ENCODE measurements at places on chromosomes 16 and 17.

- DNase-seq = peak; percentile 73
These were observed 245.9 kb downstream of the XYLT1 start for GRCh38 chr16:17224879-17225281.

DNA sequence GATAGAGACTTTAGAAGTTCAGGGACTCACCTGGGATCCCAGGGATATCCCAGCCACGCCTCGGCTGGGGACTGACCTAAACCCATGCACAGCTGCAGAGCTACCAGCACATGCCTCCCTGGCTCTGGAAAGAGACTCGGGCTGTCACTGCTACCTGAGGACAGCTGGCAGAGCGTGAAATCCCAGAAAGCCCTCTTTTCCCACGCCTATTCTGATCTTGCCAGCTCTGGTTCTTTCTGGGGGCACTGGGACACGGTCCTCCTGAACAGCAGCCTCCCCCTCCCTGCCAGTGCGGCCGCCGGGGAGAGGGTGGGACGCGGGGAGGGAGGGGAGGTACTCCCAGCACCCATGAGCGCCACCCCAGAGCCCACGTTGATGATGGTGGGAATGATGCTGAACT is 10.8 kb downstream of the P2RX5 start:
- DNase-seq = no peak

DNA sequence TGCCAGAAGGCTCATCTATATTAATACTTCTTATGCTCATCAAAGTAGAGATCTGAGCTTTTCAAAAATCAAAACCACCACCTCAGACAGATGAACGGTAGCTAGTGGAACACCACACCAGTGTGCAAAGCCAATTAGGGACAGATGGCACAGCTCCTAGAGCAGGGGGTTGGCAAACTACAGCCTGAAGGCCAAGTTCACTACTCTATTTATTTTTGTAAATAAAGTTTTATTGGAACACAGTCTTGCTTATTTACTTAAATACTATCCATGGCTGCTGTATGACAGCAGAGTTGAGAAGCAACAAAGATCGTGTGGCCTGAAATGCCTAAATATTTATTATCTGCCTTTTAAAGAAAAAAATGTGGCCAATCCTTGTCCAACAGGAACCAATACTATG is 56.8 kb downstream of the AMFR start:
- DNase-seq = no peak

GRCh38 chr16:24553983-24554382 is 14.6 kb downstream of the RBBP6 start:
- DNase-seq = no peak

GRCh38 chr17:78541488-78542206 is 35.5 kb downstream of the DNAH17 start:
- DNase-seq = peak; percentile 48

GRCh38 chr17:4040784-4041183 is 76.5 kb upstream of the ATP2A3 start:
- DNase-seq = no peak

GRCh38 chr16:50736448-50736847 is 5.4 kb upstream of the CYLD start:
- DNase-seq = no peak

DNA sequence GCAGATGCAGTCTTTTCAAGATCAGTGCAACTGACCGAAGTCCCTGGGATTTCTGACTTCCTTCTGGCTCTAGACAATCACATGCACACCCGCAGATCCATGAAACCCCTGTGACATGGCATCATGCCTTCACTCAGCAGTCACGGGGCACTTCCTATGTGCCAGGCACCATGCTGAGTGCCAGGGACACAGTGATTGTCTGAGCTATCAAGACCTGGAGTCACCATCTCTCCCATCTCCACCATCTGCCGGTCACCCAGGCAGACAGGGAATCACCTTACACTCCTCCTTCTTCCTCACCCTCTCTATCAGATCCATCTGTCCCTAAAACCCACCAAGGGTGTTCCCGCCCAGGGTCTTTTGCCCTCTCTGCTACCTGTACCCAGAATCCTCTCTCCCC is 5.3 kb downstream of the BEAN1 start:
- DNase-seq = no peak

- DNase-seq = no peak
These were observed 11.2 kb downstream of the KLHL10 start for GRCh38 chr17:41848788-41849187.

- no peak for DNase-seq
These were observed 65.8 kb downstream of the ELAC2 start for GRCh38 chr17:12952012-12952411.

- DNase-seq = no peak
These were observed 2.6 kb upstream of the RARA start for GRCh38 chr17:40306395-40306794.
